Naive thymus-derived CD8-positive, alpha-beta T cell (primary cell): ENCODE measurements at places on chromosomes 11 and 22. TPM values are rescaled to one million over a fixed set of nuclear protein-coding genes. Genes with fewer than 3 reads are reported as not detected.

TMEM86A gene
- 1.2 TPM for polyA plus RNA-seq

C11orf91 gene
- not detected for polyA plus RNA-seq

ABCC8 gene
- not detected for polyA plus RNA-seq

DTX4 gene
- 0.64 TPM for polyA plus RNA-seq

GRCh38 chr11:44747316-44747715, 20.6 kb downstream of the TSPAN18 start:
- peak overlapping the region; percentile 44 for H3K4me3 ChIP-seq
- H3K27ac ChIP-seq = peak overlapping the region; percentile 46
- H3K27me3 ChIP-seq = no peaks in the 10 kb centered on the region
- DNase-seq = peak; percentile 27
- peaks cover 21% of the 10 kb centered on the region for H3K4me1 ChIP-seq

DNA sequence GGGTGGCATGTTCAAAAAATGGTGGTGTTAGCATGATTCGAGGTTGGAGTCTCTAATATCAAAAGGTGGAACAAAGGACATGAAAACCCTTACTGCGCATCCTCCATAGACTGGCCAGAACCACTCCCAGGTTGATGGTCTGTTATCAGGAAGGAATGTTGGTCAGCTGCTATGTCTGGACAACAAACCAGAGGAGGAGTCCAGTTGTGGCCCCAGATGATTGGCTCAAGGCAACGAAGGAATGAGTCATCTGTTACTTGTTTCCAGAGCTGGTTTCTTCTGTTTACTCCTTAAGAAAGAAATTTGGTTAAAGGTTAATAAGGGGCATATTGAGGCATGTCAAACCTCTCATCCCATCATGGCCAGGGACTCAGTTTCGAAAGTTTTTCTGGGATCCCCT, 56.8 kb upstream of the GRIA4 start:
- H3K27ac ChIP-seq = no peak overlapping the region
- no peaks in the 10 kb centered on the region for H3K27me3 ChIP-seq
- no peak overlapping the region for H3K4me3 ChIP-seq
- no peak for DNase-seq
- H3K36me3 ChIP-seq = no peaks in the 10 kb centered on the region

DNA sequence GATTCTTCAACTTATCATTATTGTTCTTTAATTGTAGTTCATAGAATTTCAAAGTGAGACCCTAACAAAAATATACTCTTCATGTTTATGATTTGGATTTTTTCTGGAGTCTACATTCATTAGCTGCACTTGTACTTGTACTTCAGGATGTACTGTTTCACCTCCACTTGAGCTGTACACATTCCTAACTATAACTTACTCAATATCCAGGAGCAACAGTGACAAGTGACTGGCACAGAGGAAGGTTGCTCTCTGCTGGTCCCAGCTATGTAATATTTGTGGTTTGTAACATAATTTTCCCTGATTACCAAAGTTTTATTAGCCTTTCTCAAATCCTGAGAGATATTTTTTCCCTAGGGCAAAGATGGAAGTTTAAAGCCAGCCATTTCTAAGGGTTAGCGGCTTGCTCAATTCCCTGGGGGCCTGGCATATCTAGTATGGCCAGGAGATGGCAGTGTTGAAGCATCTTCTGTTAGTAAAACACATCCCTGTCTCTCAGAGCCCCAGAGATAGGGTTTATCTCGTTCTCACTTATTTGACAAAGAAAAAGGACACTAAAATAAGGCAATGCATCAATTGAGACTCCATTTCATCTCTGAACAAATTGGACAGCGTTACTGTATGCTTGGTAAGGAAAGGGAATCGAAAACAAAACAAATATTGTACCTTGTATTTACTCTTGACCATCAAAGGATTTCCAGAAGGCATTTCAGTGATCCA, 14.2 kb downstream of the OR52A5 start:
- H3K36me3 ChIP-seq = no peaks in the 10 kb centered on the region
- no peaks in the 10 kb centered on the region for H3K4me1 ChIP-seq
- peak; percentile 30 for DNase-seq
- peak overlapping the region; percentile 67 for H3K27ac ChIP-seq
- peaks cover 29% of the 10 kb centered on the region for H3K27me3 ChIP-seq

- no peak overlapping the region for H3K4me3 ChIP-seq
- peaks cover 78% of the 10 kb centered on the region for H3K27me3 ChIP-seq
- no peak overlapping the region for H3K27ac ChIP-seq
- DNase-seq = no peak
- H3K36me3 ChIP-seq = peaks cover 13% of the 10 kb centered on the region
Measured at GRCh38 chr11:31798554-31799434, 12.3 kb downstream of the PAX6 start.

DNA sequence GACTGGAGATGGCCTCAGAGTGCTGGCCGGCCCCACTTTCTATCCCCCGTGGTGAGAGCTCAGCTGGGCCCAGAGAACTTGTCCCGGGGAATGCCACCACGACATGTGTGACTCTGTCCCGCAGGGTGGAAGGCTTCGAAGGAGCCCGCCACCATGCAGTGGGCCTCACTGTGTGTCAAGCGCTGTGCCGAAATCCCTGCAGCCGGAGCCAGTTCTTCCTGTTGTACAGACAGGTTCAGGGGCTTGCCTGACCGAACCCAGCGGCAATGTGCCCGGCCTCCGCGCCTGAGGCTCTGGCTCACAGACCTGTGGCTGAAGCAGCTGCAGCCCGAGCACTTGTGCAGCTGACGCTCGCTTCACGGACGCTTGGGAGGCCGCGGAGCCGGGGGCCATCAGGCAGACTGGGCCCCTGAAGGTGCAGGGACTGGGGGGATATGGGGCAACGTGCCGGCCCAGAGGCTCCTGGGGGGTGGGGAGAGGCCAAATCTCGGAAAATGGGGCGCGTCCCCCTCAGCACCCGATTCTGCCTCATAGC, 650 bp downstream of the PPM1F start:
- H3K36me3 ChIP-seq = no peaks in the 10 kb centered on the region
- no peaks in the 10 kb centered on the region for H3K27me3 ChIP-seq
- peak overlapping the region; percentile 65 for H3K27ac ChIP-seq
- H3K4me1 ChIP-seq = peaks cover 43% of the 10 kb centered on the region

DNA sequence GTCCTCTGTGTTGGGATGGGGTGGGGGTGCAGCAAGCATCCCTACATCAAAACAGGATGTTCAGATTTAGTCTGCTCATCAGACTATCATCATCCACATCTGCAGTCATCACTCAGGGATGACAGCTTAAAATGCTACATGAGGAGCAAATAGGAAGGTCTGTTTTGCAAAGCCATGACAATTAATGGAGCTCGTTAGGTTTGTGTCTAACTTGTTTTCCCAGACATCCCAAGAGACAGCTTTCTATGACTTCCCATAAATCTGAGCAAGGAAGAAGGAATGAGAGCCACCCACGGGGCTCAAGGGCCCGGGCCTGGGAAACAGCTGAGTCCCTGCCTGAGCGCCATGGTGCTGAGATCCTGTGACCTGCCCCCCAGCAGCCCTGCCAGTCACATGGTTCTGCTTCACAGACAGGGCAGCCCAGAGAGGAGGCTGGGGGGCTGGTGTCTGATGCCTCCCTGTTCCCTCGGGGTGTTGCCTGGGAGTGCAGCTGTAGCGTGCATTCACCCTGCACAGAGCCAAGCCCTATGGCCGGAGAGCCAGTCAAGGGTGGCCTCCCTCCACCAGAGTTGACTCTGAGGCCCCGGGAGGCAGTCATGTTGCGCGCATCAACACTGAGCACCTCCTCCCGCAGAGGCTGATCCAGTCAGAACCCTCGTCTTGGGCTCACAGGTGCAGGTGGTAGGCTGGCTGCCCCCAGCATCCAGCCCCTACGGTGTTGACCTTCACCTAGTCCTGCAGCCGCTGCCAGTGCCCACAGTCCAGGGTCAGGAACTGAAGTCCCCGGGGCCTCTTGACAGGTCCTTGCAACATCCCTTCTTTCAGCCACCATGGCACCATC, 12.1 kb downstream of the DERL3 start:
- H3K4me3 ChIP-seq = no peak overlapping the region
- peaks cover 87% of the 10 kb centered on the region for H3K36me3 ChIP-seq
- H3K4me1 ChIP-seq = peaks cover 16% of the 10 kb centered on the region
- H3K27ac ChIP-seq = no peak overlapping the region
- H3K27me3 ChIP-seq = no peaks in the 10 kb centered on the region
- no peak for DNase-seq

- no peaks in the 10 kb centered on the region for H3K4me1 ChIP-seq
- H3K27ac ChIP-seq = no peak overlapping the region
- peaks cover 4% of the 10 kb centered on the region for H3K27me3 ChIP-seq
- no peaks in the 10 kb centered on the region for H3K36me3 ChIP-seq
Measured at GRCh38 chr11:100647861-100648260, 39.2 kb upstream of the ARHGAP42 start.

- no peak overlapping the region for H3K27ac ChIP-seq
- H3K4me1 ChIP-seq = no peaks in the 10 kb centered on the region
- DNase-seq = no peak
- no peaks in the 10 kb centered on the region for H3K36me3 ChIP-seq
- H3K4me3 ChIP-seq = no peak overlapping the region
Measured at GRCh38 chr11:92894197-92894596, 75.3 kb upstream of the MTNR1B start.

DNA sequence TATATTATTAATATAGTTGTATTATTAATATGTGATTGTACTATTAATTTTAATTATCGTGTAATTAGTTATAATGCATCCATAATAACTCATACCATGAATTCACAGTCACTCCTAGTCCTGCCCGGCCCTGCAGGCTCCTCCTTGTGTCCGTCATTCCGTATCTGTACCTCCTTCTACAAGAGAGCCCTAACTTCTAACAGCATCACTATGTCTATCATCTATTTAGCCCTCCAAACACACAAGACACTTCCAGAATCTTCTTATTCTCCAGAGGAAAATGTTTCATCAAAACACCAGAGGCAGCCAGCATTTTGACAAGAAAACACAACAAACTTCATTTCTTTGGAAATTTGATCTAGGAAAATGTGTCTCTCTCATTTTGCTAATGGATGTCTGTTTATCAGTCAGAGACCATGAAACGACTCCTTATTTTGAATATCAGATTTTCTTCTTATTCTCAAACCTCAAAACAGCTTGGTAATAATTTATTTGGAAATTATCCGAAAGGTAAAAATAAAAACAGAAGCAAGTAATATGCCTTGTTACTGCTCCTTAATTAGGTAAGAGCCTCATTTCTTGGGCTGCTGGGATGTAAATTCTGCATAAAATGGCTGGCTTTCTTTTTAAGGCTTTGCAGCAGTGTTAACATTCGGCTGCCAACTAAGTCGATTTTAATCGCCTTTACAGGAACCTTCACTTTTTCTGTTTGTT, 23.1 kb upstream of the SEPTIN5 start:
- no peak for DNase-seq
- no peaks in the 10 kb centered on the region for H3K36me3 ChIP-seq
- H3K27ac ChIP-seq = no peak overlapping the region
- H3K4me3 ChIP-seq = no peak overlapping the region
- no peaks in the 10 kb centered on the region for H3K4me1 ChIP-seq
- H3K27me3 ChIP-seq = no peaks in the 10 kb centered on the region
